ENCODE measurements at places on chromosomes 2 and 18.

- DNase-seq, result no peak
Measured at GRCh38 chr2:37881397-37881796, 43.7 kb upstream of the RMDN2 start.

GRCh38 chr2:181275643-181276070 is 181.5 kb upstream of the ITGA4 start:
- no peak for DNase-seq

GRCh38 chr2:216559625-216560156 is 61.0 kb downstream of the RPL37A start:
- DNase-seq, result no peak

- no peak for DNase-seq
Measured at GRCh38 chr18:12305930-12306629, 2.0 kb upstream of the TUBB6 start.

DNA sequence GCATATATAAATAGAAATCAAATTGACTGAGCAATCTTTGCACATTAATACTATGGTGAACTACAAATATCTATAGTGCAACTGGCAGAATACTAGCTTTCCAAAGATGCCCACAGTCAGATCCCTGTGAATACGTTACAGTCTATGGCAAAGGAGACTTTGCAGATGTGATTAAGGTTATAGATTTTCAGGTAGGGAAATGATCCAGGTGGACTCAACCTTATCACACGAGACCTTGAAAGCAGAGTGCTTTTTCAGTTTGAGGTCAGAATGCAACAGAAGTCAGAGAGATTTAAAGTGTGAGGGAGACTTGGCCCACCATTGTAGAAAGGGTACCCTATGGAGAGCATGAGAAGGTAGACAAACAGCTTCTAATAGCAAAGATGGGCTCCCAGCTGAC is 122.6 kb downstream of the TRIB2 start:
- DNase-seq, result no peak

- DNase-seq, result no peak
Measured at GRCh38 chr2:149767516-149767974, 180.0 kb upstream of the MMADHC start.

DNA sequence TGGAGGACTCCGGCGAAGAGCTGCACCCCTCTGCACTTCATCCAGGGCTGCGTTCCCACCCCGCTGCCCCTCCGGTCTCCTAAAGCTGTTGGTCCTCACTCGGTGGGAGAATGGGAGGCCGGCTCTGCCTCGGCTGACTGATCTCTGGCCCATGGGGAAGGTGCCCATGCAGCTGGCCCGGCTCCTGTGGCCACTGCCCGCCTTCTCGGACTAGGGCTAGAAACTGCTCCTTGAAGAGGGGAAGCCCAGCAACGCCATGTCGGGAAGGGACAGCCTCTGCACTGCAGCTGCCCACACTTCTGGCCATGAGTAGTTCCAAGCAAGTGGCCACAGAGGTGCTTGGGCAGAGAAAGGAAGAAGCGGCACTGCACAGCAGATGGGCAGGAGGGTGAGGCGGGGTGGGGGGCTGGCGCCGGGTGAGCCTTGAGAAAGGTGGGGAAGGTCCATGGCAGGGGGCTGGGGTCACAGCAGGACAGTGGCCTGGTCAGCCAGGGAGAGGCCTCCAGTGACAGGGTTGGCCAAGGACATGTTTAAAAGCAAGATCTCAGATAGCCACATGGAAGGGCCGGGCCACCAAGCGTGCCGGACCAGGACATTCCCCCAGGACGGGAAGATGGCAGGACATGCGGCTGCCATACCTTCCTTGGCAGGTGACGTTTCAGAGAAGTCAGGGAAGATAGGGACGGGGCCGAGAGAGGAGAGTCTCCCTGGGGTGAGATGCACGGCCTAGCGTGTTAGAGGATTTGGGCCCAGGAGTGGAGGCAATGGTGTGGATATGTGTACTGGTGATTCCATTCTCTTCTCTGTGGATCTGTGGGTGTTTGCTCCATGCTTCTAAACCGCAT is 158.8 kb upstream of the HDAC4 start:
- no peak for DNase-seq

DNA sequence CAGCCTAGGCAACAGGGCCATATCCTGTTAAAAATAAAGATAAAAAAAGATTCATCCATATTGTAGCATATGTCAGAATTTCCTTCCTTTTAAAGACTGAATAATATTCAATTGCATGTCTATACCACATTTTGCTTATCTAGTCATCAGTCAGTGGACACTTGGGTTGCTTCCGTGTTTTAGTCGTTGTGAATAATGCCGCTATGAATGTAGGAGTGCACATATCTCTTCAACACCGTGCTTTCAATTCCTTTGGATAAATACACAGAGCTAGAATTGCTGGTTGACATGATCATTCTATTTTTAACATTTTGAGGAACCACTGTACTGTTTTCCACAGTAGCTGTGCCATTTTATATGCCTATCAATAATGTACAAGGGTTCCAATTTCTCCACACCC is 14.0 kb upstream of the PLB1 start:
- DNase-seq, result no peak

DNA sequence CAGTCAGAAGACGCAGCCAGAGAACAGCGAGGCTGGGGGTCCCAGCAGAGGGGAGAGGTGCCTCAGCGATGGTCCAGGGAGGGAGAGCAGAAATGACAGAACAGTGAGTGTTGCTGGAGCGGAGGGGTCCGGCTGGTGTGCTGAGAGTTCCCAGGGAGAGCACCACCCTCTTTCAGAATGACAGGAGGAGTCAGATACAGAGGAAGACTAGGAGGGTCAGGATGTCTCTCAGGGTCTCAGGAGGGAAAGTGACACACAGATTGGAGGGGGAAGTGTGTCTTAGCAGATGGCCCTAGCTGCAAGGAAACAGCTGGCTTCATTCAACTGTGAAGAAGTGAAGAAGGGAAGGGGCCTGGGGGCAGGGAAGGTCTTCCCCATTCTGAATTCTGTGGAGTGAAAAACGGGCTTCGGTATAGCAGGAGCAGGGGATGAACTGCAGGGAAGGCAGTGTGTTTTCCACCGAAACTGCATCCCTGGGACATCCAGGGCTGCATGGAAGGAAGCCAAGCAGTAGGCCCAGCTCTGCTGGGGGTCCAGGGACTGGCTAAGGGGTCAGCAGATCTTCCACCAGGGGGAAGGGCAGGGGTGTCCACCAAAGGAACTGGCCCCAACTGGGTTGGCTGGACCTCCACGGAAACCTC is 90.0 kb upstream of the OTOS start:
- DNase-seq, result no peak

DNA sequence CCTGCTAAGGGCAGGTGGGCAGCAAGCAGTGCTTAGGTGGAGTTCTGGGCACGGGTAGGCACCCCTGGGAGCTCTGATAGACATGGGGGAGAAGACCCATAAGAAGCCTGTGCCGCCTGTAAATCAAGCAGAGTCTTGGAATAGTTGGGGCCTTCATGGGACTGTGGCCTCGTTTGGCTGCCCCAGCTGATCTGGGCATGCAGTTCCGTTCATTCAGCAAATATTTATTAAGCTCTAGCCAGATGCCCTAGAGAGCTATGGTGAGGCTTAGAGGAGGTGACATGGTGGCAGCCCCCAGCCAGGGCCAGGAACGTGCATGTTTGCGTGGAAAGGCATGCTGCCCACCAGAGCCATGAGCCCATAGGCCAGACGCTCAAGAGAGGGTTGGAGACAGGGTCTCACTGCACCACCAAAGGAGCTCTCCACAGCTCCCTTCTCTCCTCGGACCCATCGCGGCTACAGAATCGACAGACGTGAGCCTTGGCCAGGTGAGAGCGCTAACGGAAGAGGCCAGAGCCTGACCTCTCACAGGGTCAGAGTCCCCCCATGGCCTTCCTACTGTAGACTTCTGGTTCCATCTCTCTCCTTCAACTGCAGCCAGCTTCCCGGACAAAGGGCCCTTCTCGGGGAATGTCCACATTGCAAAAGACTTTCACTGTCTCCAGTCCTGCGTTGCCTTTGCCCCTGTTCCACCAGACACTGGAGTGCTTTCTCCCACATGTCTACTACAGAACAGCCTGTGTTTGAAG is 135.7 kb downstream of the INHBB start:
- no peak for DNase-seq

DNA sequence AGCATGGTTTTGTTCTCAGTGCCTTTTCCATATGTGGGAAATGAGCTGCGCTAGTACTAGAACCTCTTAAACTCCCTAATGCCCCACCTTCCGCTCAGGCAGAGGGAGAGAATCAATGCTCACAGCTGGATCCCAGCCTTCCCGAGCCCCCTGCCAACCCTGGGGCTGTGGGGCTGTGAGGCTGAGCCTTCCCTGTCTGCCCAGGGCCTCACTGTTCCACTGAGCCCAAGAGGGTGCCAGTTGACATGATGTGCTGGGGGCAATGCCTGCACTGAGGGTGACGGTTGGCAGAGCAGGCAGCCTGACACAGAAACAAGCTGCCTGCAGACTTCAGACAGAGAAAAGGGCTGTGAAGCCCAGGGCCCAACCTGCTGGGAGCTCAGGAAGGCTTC is 602.4 kb upstream of the RAB6C start:
- no peak for DNase-seq

GRCh38 chr2:52794581-52794980 is 973.0 kb upstream of the CHAC2 start:
- no peak for DNase-seq

DNA sequence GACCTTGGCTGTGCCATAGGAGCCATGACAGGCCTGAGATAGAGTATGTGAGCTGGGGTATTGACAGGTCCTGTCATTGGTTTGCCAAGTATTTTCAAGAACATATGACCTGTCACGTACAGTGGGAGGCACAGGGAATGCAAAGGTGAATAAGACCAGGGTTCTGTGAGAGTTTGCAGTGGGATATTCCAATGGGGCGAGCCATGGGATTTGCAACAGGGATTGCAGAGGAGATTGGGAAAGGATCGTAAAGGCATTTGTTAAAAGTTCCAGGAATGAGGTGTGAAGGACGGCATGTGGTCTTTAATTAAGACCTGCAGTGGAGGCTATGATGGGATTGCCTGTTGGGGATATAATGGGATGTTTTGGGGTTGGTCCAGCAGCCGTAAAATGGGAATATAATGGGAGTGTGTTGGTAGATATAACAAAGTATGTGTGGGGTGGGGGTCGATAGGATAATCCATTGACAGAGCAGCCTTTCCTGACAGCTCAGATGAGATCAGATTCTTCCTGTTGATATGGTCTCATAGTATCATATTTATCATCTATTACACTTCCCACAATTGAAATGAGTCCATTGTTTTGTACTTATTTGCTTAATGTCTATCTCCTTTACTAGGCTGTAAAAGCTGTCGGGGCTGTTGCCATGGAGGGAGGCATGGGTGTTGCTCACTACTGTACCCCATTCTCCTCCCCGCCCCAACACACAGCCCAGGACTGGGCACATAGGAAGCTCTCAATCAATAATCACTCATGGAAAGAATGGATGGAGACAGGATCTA is 38.1 kb downstream of the PKDCC start:
- no peak for DNase-seq

- no peak for DNase-seq
Measured at GRCh38 chr2:203997980-203998809, 61.6 kb downstream of the ICOS start.

DNA sequence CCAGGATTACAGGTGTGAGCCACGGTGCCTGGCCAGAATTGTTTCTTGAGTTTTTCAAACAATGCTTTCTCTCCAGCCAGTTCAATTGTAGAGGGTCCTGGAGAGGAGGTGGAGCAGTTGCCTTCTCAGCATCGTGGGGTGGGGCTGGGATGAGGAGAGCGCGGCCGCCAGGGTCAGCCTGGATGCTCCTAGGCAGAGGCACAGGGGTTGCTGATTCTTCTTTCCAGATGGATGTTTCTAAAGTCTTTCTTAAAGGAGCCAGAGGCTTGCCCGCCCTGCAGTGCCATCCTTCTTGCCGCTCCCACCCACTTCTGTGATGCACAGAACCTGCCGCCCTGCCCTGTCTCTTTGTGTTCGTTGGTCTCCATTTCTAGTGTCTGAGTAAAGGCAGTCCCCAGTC is 61.1 kb downstream of the AGAP1 start:
- no peak for DNase-seq

- no peak for DNase-seq
Measured at GRCh38 chr2:117717072-117717471, 97.4 kb upstream of the DDX18 start.

- no peak for DNase-seq
Measured at GRCh38 chr2:124027182-124027581, 2.1 kb downstream of the CNTNAP5 start.

GRCh38 chr2:132980304-132980703 is 310.3 kb upstream of the LYPD1 start:
- no peak for DNase-seq

DNA sequence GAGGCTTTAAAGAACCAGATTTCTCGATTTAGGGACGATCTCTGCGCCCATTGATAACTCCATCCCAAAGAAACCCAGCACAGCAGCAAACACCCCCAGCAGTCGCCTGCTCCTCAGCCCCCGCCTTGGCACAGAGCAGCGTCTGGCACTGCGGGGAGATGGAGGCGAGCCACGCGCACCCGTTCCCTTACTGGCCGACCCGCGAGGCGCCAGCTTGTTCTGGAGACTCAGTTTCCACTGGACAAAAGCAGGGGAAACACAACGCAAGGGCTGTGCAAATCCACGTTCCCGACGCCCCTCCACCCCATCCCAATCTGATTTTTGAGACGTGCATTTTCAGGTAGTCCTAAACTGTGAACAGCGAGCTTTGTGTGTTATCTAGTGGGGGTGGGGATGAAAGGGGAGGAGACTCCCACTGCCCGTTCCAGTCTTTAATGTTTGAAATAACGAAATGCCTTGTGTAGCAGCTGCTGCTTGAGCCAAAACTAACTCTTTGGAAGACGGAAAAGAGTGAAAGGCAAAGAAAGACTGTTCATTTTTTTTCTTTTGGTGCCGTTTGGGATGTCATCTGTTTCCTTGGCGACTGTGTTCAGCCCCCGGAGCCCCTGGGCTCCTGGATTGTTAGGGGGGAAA is 143.2 kb downstream of the MEIS1 start:
- DNase-seq, result no peak

DNA sequence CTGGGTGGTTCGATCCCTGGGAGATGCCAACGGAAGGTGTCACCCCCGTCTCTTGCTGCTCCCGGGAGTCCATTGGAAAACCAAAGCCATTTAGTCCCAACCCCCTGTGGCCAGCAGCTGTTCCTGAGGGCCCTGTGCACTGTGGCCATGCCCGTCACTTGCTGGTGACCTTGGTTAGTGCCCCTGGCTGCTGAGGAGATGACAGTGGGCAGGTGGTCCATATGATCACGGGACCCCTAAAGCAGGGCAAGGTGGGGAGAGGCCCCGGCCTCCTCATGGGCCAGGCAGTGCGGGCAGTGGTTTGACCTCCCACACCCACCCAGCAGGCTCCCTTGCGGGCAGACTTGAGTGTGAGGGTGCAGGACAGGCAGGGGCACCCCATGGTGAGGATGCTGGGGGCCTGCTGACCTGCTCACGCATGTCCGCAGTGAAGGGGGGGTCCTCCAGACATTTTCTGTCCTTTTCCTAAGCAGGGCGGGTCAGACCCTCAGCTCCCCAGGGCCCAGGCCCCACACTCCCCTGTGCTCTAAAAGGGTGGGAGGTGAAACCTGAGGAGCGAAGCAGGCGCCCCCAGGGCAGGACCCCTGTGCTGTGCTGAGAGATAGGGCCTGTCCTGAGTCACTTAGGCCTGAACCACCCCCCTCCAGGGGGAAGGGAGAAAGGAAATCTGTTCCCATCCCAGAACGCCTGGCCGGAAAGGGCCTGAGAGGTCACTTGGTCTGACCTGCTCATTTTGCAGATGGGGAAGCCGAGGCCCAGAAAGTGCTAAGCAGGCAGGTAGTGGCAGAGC is 6.8 kb downstream of the ITM2C start:
- no peak for DNase-seq
